Stimulated activated CD4-positive, alpha-beta T cell treated with anti-CD3 and anti-CD28 coated beads, TNF-alpha, amount 100 ng/mL, for 48 hours (primary cell): ENCODE measurements at places on chromosomes 1 and 21.

DNA sequence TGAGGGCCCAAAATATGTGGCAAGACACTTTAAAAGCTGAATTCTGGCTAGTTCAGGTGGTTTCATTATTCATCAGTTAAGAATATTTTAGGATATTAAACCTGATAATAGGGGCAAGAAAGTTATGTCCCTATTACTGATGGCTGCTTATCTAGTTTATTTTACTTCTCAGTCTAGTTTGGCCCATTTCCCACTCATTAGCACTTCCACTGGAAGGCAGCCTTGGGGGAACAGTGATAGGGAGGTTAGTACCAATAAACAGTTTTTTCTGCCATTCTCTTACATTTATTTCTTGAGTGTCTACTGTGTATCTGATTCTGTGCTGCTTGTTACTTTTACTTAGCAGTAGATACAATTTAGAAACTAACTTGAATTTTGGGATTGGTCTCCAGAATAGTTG lies 9.0 kb downstream of the PPP1R12B start:
- DNase-seq: no peak

- no peak for DNase-seq
Measured at GRCh38 chr1:20137055-20137454, 2.1 kb upstream of the PLA2G2F start.

GRCh38 chr21:15247613-15248012 lies 182.8 kb upstream of the NRIP1 start:
- DNase-seq: no peak

DNA sequence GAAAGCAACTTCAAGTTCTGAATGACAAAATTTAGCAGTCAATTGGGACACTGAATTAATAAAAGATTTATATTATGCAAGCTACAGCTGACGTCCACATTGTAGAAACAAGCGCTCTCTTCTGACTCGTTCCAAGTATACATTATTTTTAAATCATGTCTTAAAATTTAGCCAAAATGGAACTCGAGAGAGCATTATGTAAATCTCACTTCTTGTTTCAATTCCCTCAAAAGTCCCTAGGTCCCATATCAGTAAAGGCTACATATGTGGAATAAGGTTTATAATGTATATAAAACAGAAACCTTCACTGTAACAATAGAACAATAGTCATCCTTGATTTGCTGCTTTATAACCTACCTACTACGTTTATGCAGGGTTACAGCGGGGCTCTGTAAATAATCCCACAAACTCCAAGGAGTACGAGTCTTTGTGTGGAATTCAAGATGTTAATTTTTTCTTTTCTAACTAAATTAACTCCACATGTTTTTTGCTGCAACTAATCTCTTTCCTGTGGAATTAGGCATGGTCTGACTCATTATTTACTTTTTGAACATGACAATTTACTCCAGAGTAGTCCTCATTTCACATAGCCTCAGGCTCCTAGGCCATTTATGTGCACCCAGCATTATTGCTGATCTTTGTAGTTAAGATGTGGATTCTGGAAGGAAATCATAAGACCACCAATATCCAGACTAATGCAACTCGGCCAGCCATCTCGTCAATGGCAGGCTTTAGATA lies 785.1 kb downstream of the LTN1 start:
- no peak for DNase-seq

GRCh38 chr1:164617377-164618201 lies 58.6 kb downstream of the PBX1 start:
- DNase-seq: no peak

- DNase-seq: no peak
Measured at GRCh38 chr1:114668373-114668772, 1.5 kb downstream of the DENND2C start.

DNA sequence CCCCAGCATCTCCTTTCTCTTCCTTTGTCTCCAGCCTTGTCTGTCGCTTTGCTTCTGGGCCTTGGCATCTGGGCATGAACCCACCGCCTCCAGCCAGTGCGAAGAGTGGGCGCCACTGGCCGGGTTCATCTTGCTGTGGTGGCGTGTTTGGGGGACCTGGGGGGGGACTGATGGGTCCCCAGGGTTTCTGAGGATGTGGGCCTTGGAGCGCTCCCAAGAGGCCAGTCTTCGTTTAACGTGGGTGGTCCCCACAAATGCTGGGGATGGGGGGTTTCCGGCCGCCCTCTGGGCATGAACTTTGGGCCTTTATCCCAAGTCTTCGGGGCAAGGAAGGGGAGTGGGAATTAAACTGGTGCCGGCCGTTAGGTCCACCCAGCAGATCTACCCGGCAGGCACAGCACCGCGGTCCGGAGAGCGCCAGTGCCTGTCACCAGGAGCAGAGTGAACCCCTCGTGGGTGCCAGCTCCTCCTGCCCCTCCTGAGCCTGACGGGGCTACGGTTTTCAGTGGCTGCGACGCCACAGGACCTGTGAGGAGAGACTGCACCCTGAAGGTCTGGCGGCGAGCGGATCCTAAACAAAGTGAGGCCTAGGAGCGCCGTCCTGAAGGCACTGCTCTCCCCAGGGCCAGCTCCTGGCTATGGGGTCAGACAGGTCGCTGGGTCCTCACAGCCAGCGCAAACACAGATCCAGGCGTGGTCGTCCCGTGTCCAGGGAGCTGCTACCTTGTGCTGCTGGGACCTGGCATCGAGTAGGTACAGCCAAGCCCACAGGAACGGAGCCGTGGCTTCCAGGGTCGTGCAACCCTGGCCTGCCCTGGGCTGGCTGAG lies 12.1 kb upstream of the C1orf174 start:
- DNase-seq: no peak

DNA sequence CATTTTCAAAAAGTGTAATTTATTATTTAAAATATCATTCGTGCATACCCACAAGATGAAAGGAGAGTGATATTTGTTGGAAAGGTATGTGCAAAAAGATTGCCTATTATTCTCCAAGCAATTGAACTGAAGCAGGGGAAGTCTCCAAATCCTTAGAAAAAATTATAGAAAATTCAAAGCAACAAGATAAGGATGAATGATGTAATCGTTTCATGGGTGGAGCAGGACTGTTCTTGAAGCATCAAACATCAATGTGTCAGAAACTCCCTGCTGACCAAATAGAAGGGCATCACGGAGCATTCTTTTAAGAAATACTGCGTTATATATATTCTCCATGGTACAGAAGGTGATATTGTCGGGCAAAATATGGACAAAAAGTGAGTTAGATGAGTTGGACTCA lies 87.9 kb upstream of the SPAG17 start:
- DNase-seq: no peak

DNA sequence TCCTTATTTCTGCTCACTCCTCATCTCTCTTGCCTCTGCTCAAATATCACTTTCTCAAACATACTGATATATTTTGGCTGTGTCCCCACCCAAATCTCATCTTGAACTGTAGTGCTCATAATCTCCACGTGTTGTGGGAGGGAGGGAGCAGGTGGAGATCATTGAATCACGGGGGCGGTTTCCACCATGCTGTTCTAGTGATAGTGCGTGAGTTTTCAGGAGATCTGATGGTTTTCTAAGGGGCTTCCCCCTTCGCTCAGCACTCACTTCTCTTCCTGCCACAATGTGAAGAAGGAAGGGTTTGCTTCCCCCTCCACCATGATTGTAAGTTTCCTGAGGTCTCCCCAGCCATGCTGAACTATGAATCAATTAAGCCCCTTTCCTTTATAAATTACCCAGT lies 26.6 kb downstream of the ZBTB8OS start:
- DNase-seq: peak; percentile 40

GRCh38 chr1:14970115-14970798 lies 183.3 kb upstream of the TMEM51 start:
- peak; percentile 35 for DNase-seq

DNA sequence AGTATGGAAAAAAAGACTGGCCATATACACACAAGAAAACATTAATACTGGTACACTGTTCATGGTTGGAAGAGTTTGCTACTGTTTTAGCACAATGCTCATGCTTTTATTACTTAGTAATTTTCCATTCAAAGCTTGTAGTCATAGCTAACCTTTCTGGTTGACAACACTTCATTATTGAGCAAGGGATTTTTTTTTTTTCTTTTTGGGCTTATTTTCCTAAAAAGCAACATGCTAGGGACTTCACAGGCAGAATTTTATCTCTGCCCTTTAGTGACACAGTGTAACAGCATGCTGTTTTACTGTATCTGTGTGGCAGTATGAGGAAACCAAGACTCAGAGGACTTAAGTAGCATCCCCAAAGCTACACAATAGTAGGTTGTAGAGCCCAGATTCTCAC lies 58.5 kb downstream of the FGGY start:
- no peak for DNase-seq

DNA sequence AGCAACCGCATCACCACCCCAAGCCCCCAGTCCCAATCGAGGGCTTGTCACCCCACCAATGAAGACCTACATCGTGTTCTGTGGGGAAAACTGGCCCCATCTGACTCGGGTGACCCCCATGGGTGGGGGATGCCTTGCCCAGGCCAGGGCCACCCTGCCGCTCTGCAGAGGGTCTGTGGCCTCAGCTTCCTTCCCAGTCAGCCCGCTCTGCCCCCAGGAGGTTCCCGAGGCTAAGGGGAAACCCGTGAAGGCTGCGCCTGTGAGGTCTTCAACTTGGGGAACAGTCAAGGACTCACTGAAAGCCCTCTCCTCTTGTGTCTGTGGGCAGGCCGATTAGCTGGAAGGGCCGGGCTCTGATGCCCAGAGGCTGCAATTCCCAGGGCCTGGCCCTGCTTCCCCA lies 2.0 kb downstream of the SRARP start:
- no peak for DNase-seq

- DNase-seq: peak; percentile 17
Measured at GRCh38 chr1:229714964-229715603, 89.0 kb downstream of the URB2 start.

- peak; percentile 7 for DNase-seq
Measured at GRCh38 chr1:14924455-14925331, 228.9 kb upstream of the TMEM51 start.

- no peak for DNase-seq
Measured at GRCh38 chr1:96400089-96400488, 321.5 kb upstream of the PTBP2 start.

GRCh38 chr1:31041529-31041928 lies 24.0 kb downstream of the PUM1 start:
- no peak for DNase-seq

DNA sequence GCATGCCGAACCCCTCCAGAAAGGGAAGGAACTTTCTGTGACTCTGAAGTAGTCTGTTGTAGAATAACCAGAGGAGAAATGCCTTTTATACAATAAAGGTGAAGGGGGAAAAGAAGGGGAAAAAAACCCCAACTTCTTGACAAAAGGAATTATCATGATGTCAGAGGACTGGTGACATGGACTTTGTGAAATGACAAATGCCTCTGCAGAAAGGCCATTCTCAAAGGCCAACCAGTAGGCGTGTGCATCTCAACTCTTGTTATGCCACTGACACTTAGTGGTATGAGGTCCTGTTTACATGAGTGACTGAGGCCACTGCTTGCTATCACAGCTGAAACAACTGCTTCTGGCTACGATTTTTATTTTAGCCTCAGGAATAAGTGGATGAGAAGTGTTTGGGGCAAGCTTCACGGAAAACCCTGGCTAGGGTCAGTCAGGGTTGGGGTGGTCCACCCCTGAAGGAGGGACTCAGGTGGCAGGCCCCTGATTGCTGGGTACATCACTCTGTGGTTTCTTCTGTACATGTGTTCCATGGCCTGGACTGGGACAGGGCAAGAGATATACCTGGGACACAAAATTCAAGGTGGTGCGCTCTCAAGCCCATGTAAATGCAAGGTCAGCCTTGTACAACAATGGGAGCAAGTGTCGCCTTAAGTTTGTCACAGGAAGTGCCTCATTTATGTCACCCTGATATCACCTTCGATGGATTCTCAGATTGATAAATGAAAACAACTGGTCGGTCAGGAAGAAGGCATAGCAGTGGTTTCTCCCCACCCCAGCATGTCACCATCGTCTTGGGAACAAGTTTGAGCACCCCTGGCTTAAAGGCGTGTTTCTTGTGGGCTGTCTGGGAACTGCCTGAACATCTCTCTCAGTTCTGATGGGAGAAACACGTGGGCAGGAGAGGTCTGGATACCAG lies 12.4 kb downstream of the RUNX1 start:
- no peak for DNase-seq

DNA sequence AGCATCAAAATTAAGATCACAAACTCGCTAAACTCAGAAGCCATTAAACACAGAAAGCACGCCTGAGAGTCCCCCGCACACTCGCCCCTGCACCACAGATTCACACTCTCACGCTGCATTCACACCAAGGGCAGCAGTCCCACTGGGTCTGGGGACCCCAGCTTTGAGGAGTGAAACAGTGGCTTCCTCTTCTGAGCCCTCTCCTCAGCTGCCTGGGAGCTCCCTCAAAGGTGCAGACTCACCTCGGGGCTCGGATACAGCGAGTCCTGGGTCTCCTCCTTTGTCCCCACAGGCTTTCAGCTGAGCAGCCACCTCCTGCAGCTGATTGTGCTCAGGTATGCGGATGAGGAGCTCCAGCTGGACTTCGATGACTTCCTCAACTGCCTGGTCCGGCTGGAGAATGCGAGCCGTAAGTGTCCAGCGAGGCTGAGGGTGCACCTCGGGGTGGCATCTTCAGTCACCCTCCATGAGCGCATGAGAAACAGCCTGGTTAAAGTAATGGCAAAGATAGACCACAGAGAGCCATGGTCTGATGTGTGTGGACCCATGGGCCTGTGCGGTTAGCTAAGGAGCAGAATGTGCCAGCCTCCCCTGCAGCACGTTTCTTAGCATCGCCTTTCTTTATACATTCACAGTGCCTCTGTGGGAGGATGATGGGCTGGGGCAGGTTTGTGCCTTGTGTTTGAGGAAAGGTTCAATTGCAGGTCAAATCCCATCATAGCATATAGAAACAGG lies 47.9 kb downstream of the CAPN9 start:
- no peak for DNase-seq

GRCh38 chr1:109113590-109114341 lies at the start of gene ELAPOR1:
Gene ELAPOR1, plus strand, starts transcription at chr1:109114115. Its CDS starts 69 bp downstream, at chr1:109114184.
- peak; percentile 57 for DNase-seq

GRCh38 chr1:54559111-54559548 lies 11.1 kb downstream of the ACOT11 start:
- DNase-seq: no peak

GRCh38 chr1:204569478-204569877 lies 53.3 kb downstream of the MDM4 start:
- DNase-seq: no peak

GRCh38 chr1:165828669-165829329 lies 1.4 kb downstream of the UCK2 start:
- peak; percentile 4 for DNase-seq

DNA sequence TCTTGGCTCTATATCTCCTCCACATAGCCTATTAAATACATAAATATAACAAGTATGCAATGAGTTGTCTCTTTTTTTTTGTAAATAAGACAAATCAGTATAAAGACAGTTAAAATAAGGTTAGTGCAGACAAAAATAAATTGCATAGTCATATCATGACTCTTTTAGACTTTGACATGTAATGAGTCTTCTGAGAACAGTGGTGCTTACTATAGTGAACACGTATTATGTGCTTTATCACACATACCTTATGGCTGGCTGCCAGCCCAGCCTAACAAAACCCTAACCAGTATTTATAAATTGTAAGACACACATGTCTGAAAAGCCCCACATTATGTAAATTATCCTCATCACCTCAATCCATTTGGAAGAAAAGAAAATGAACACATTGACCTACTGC lies 29.1 kb upstream of the F13B start:
- no peak for DNase-seq
